ENCODE measurements at places on chromosomes 16 and 17. TPM values are rescaled to one million over a fixed set of nuclear protein-coding genes. Genes with fewer than 3 reads are reported as not detected.

CENPN gene
- 10.8 TPM for total RNA-seq

GCGR gene
- total RNA-seq = not detected

DNA sequence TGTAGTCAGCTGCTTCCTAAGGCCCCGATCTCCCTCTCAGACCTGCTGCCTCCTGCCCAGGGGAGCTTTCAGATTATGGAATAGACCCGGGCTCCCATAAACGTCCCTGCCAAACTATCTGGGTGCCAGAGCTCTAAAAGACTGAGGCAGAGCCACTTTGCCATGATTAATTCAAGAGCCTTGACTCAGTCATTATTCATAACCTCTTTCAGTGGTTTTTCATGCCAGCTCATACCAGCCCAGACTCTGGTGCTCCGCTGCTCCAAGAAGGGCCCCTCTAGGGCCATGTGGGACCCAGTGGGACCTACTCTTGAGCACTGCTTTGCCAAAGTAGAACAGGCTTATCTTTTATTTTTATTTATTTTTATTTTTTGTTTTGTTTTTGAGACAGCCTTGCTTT, 23.9 kb downstream of the DNAI2 start:
- no peak for DNase-seq

RNF112 gene
- total RNA-seq = 0.05 TPM

DNA sequence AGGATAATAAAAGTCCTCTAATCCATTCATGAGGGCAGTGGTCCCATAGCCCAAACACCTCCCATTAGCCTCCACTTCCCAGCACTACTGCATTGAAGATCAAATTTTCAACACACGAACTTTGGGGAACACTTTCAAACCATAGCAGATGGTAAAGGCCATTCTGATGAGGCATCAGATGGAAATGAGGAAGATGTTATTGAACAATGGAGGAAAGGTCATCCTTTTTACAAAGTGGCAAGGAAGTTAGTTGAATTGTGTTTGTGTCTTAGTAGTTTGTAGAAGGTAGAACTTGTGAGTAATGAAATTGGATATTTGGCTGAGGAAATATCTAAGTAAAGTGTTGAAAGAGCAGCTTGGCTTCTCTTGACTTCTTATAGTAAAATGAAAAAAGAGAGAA, 93.3 kb upstream of the NLRP1 start:
- DNase-seq = no peak

- no peak for DNase-seq
These were observed 1.3 kb downstream of the PSMD3 start for GRCh38 chr17:39981766-39982375.

ABCC11 gene
- total RNA-seq = not detected

DNA sequence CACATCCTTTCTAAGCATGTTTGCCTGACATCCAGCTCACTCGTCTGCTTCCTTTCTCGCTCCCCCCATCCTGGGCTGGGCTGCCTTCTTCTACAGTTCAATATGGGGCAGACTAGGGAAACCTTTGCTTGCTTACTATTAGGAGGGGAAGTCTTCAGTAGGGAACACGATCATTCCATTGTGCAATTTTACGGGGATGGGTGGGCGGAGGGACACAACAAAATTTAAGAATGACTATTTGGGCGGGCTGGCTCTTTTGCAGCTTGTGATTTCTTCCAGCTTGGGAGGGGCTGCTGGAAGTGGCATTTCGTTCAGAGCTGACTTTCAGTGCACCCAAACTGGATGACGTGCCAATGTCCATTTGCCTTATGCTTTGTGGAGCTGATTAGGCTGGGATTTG, 25.4 kb downstream of the PCTP start:
- DNase-seq = no peak

CFAP97D1 gene
- total RNA-seq = not detected

DNA sequence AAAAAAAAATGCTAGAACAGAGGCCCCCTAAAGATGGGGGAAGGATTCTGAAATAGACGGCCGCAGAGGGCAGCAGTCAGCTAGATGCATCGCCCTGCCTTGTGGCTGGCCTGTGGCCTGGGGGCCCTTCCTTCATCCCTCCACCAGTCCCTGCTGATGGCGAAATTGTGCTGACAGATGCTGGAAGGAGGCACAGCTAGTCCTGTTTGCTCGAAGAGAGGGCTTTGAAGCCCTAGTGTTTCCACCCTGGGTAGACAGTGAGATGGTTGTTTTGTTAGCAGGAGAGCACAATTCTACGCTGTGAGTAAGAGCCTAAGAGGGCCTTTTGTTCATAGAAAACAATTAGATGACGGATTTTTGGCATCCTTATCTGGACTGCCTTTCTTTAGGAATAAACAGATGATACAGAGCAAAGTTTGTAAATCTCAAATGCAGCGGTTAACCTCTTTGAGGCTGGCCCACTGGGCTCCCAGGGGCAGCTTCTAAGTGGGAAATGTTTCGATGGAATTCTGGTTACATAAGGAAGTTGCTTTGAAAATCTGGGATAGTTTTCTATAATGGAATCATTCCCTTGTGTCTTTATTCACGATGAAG, 23.0 kb downstream of the VPS35L start:
- DNase-seq = no peak

HOXB7 gene
- total RNA-seq = 30.4 TPM

DNA sequence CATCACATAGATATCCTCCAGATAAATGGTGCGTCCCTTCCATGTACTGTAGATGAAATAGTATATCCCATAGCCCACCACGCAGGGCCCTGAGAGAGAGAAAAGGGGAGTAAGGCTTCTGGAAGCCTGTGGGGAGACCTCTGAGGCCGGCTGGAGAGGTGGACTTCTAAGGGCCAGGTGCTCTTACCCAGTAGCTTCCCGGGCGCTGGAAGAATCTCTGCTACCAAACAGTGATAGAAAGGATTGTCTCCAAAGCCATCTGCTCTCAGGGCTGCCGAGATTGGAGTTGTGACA, 718 bp downstream of the SAT2 start:
- DNase-seq = peak; percentile 27

MC1R gene
- 3.1 TPM for total RNA-seq

DNA sequence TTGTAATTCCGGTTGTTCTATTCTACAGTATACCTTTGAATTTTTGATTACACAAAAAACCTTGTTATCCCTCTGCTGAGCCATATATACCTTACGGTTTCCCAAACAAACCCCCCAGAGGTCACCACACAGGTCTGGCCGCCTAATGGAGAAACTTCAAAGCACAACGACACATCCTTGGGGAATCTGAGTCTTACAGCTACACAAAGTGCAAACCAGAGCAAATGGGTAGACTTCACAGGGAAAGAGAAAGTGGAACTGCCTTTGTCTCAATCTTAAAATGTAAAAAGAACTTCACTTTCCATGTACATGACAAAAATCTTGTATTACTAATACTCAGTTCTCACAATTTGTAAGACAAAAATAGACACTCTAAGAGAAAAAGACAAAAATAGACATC, 2.7 kb downstream of the FBXO31 start:
- DNase-seq = no peak

DNA sequence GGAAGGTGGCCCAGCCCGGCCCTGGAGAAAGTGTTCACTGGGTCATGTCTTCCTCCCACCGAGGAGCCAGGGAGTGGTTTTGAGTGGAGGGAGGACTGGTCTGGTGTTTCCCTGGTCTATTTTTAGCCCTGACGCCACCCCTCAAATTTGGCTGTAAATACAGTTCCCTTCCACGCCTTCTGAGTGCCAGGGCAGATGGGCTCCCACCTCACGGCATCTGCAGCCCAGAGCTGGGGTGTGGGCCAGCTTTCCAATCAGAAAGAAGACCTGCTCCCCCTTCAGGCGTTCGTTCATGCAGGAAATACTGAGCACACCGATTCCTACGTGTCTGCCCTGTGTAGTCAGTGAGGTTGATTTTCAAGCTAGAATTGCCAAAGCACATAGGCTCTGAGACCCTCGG, 53.7 kb downstream of the SNX20 start:
- peak; percentile 81 for DNase-seq

DNA sequence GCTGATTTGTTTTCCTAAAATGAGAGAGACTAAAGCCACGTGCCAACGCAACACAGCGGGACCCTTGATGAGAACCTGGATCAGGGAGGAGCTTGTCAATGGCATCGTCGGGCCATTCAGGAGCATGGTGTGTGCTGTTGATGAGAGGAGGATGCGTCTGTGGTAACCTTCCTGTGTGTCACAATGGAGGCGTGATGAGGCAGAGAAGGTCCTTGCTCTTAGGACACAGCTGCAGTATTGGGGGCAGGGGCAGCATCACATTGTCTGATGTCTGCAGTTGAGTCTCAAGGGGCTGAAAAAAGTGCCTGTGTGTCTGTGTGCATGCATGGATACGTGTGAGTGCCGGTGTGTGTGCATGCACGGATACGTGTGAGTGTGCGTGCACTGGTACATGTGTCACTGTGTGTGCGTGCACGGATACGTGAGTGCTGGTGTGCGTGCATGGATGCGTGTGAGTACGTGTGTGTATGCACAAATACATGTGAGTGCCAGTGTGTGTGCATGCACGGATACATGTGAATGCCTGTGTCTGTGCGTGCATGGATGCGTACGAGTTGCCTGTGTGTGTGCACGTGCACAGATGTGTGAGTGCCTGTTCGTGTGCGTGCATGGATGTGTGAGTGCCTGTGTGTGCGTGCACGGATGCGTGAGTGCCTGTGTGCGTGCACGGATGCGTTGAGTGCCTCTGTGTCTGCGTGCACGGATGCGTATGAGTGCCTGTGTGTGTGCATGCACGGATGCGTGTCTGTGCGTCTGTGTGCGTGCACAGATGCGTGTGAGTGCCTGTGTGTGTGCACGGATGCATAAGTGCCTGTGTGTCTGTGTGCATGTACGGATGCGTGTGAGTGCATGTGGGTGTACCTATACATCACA, 39.3 kb downstream of the BAIAP2 start:
- no peak for DNase-seq

KRT20 gene
- not detected for total RNA-seq

CBX1 gene
- 67.2 TPM for total RNA-seq

CLEC16A gene
- 23.8 TPM for total RNA-seq

- DNase-seq = peak; percentile 67
These were observed 3.3 kb upstream of the COG1 start for GRCh38 chr17:73189417-73190099.

DNA sequence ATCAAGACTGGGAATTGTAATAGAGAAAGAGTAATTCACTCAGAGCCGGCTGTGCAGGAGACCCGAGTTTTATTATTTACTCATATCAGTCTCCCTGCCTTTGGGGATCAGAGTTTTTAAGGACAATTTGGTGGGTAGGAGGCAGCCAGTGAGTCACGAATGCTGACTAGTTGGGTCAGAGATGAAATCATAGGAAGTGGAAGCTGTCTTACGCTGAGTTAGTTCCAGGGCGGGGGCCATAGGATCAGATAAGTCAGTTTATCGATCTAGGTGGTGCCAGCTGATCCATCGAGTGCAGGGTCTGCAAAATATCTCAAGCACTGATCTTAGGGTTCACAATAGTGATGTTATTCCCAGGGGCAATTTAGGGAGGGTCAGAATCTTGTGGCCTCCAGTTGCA, 20.2 kb upstream of the GUCY2D start:
- DNase-seq = peak; percentile 32

ALDH3A2 gene
- total RNA-seq = 137 TPM

DNA sequence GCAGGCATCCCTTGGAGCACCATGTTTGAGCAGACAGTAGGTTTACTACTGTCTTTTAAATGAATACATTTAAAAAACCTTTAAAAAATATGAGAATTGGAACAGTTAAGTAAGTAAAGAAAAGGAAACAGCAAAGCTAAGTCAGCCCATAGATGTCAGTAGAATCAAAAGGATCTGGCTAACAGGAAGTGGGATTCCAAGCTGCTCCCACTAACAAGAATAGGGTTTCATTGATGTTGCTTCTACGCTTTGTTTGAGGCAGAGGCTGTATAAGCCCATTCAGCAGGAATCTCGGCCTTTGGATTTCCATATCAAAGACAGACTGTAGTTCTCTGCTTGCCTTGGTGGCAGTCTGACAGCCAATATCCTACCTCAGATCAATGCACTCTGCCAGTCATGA, 122.9 kb upstream of the ELAC2 start:
- DNase-seq = no peak

DHX38 gene
- total RNA-seq = 30.5 TPM

DNA sequence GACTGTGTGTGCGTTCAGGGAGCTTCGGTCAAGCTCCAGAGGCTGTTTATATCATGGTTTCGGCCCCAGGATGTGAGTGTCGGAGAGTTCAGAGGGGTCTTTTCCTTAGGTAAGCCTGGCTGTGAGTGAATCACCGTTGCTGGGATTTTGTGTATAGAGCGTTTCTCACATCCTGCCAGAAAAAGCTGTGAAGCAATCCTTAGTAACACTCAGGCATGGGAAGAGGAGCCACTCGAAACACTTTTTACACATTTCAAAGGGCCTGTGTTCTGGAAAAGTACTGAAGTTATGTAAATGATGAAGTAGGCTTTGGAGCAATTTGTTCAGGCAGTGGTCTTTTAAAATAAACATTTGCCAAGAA, 662 bp downstream of the PGS1 start:
- no peak for DNase-seq

GAN gene
- total RNA-seq = 12.0 TPM

GRCh38 chr17:58527306-58527705, 12.9 kb upstream of the MTMR4 start:
- no peak for DNase-seq

- DNase-seq = no peak
These were observed 440 bp downstream of the NPRL3 start for GRCh38 chr16:138049-138417.

GRCh38 chr16:6645768-6646568, 686.7 kb upstream of the RBFOX1 start:
- no peak for DNase-seq

CCDC200 gene
- total RNA-seq = not detected

SSH2 gene
- total RNA-seq = 26.7 TPM

- peak; percentile 65 for DNase-seq
These were observed 43.8 kb downstream of the DNAJA2 start for GRCh38 chr16:46929378-46930332.

- DNase-seq = peak; percentile 53
These were observed 5.3 kb upstream of the HS3ST6 start for GRCh38 chr16:1923299-1924034.

DNA sequence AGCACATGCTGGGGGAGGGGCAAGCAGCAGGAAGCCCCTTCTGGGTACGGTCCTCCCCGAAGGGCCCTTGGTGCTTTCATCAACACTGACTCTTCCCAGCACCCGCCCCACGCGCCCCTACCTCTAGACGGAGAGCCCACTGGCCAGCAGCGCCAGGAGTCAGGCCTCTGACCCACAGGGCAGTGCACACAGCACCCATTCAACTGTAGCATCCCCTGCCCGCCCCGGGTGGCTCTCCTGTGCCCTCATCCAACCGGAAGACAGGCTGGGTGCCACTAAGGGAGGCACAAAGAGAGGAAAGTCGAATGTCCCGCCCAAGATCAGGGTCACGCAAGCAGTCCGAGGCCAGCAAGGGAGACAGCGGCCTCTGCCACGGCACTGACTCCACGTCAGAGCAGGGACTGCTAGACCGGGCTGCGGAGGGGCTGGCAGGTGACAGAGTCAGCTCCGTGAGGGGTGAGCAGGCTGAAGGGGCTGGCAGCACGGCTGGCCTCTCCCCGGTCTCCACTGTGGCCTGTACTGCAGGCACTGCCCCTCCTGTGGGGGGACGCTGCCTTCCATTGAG, 9.8 kb downstream of the MSRB1 start:
- no peak for DNase-seq

KRTAP4-6 gene
- total RNA-seq = not detected

NIP7 gene
- total RNA-seq = 20.5 TPM

Data from myocyte (in vitro differentiated cells).